ENCODE measurements at places on chromosomes 2 and 18. TPM values are rescaled to one million over a fixed set of nuclear protein-coding genes. Genes with fewer than 3 reads are reported as not detected.

The SEPTIN10 gene
- polyA plus RNA-seq, result 3.2 TPM

The PSMD14 gene
- polyA plus RNA-seq, result 137 TPM

The ACTR2 gene
- polyA plus RNA-seq, result 101 TPM

The DNAJC5G gene
- not detected for polyA plus RNA-seq

The POTEE gene
- not detected for polyA plus RNA-seq

The REG1B gene
- not detected for polyA plus RNA-seq

The ZNF385B gene
- polyA plus RNA-seq, result 25.8 TPM

The TSPYL6 gene
- polyA plus RNA-seq, result not detected

The RUFY4 gene
- polyA plus RNA-seq, result not detected

The STK11IP gene
- polyA plus RNA-seq, result 0.06 TPM

The TMEM17 gene
- polyA plus RNA-seq, result 47.7 TPM

The CRYGB gene
- polyA plus RNA-seq, result not detected

The PIEZO2 gene
- polyA plus RNA-seq, result 0.16 TPM

Data from Purkinje cell (primary cell).